ENCODE measurements at places on chromosomes 3 and 15.

DNA sequence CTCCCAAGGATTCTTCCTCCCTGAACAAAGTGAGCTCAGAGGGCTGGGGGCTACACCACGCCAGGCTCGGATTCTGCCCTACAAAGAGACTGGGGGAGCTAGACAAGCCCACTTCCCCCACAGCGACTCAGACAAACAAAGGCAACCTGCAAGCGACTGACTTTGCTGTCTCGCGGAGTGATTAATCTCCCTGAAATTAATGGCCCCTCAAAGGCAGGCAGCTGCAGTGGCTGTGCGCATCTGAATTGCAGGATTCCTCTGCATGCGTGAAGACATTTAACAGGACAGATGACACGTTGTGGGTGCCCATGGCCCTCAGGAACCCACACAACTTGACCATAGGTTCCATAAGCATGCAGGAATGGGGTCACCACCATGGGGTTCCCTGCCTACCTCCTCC is 18.4 kb downstream of the CTXND1 start:
- DNase-seq: no peak

GRCh38 chr15:66306381-66306780 is 13.0 kb downstream of the DIS3L start:
- no peak for DNase-seq

- no peak for DNase-seq
These were observed 72.6 kb downstream of the ST6GAL1 start for GRCh38 chr3:187002915-187003314.

- DNase-seq: peak; percentile 69
These were observed 62.8 kb downstream of the ISG20 start for GRCh38 chr15:88701561-88702095.

DNA sequence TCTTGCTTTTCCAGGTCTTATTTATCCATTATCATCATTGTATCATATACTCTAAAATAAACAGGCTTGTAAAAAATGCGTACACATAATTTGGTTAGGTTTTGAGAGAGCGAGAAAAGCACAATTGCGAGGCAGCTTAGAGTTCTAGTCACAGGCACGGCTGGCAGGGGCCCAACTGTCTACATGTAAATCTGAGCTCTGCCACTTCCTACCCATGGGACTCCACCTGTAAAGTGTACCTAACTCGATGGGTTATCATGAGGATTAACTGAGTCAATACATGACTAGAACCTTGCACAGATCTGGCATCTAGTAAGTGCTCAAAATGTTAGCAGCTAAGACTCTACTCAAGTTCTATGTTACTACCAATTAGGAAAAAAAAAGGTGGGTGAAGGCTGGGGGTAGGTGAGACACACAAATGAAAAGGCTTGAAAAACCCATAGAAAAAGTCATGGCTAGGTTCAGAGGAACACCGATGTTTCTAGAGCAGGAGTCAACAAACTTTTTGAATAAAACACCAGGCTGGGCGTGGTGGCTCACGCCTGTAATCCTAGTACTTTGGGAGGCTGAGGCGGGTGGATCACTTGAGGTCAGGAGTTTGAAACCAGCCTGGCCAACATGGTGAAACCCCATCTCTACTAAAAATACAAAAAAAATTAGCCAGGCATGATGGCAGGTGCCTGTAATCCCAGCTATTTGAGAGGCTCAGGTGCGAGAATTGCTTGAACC is 36.2 kb downstream of the GLB1 start:
- peak; percentile 88 for DNase-seq

DNA sequence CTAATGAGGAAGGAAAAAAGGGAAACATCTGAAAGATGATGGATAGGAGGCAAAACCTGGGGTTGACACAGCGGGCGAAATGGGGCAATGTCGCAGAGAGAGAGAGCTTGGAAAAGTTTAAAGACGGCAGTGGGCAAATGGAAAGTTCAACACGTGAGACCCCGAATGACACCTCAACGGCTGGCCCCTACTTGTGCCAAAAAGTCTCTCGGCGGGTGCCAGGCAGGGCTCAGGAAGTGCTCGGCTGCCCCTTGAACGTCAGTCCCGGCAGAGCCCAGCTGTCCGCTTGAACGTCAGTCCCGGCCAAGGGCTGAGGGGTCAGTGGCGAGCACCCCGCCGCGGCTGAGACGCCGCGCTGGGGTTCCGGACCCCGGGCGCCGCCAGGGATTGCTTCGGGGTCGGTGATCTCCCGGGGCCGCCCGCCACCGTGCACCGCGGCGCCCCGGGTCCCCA is 658 bp downstream of the EOGT start:
- no peak for DNase-seq

DNA sequence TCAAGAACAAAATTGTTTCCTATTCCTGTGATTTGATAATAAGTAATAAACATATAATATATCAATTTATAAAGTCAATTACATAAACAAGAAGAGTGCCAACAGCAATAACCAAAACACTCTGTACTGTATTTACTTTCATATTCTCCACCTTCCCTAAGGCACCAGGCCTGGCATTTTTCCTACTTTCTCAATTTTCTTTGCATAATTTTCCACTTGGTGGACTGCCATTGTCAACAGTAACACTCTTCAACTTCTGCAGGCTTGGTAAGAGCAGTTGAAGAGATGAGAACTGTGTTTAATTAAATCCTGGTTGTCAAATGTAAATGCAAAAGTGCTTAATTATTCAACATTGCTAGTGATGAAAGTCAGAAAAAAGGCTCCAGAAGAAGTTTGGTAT is 229.8 kb upstream of the PLSCR5 start:
- no peak for DNase-seq

GRCh38 chr15:98755138-98755537 is 106.8 kb downstream of the IGF1R start:
- DNase-seq: no peak

GRCh38 chr3:148197061-148197460 is 500.6 kb upstream of the AGTR1 start:
- DNase-seq: no peak

DNA sequence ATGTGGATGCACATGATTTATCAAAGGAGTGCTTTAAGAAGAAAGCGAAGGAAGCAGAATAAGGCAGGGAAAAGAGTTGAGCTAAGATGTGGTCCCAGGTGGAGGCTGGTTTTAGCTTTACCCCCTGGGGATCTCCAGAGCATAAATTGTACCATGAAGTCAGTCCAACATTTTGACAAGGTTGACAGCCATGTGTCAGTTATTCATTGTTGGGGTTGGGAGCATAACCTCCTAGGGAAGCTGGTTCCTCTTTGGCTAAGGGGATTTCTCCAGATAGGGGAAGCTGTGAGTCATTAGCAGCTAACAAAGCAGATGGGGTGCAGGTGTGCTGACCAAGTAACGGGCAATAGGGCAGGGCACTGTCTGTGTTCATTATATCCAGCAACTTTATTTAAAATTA is 123.7 kb upstream of the IGSF10 start:
- no peak for DNase-seq

DNA sequence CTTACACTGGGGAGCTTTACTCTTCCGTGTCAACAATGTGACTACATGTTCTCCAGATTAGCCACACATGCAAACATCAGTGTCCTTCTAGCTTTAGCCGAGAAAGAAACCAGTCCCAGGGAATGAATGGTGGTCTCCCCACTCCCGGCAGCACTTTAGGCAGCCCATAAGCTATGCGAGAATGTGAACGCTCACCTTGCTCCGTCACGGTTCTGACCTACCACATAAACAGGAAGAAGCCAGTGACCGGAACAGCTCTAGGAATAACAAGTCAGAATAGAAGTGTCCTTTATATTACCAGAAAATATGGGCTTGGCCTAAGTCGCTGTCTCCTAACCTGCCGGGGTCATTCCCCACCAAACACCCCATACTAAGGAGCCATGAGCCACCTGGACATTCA is 98.0 kb upstream of the ABHD17C start:
- no peak for DNase-seq

GRCh38 chr15:101121511-101122090 is 130.2 kb downstream of the CHSY1 start:
- DNase-seq: no peak

DNA sequence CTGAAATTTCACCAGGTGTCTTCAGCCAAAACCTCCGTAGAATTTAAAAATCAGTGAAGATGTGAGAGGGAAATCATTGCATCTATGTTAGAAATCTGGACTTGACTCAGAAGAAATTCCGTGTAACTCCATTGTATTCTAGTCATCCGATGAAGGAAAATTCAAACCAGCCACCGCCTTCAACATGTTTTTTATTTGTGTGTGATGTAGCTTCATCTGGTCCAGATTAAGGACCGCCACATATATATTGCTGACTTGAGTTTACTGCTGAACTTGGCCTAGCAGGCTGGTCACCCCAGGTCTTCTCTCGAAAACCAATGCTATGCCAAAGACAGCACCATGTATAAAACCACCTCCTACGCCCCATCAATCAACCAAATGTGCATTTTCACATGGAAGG is 120.9 kb downstream of the FOXP1 start:
- DNase-seq: no peak

DNA sequence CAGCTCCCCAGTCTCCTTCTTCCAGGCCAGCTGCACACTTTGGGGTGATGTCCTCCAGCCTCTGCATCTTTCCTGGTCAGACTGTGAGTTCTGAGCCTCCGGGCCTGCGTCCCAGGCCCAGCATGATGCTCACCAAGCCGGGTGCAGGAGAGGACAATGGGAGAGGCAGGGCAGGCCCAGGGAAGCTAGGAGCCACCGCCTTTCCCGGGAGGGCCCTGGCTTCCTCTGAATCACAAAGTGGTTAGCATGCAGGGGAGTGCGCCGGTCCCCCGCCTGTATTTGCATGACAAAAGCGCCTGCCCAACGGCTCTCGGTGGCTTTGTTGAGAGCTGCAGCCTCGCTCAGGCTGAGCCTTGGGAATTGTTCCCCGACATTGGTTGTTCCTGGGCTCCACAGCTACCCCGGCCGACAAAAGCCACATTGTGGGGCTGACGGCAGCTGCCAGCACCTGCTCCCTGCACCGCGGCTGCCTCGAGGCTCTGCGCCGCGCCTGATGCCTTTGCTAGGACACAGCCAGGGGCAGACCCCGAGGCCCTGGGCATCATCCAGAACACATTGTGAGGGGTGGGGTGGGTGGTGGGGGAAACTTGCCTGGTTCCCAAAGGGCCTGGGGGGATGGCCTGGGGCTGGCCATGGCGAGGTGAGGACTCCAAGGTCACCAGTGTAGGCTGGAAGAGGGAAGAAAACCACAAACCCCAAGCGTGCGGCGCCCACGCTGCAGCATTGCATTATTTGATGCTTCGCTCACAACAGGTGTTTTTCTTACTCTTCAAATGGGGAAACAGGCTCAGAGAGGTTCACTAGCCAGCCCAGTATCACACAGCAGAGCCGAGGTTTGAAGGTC is 20.0 kb upstream of the KLF13 start:
- DNase-seq: no peak

DNA sequence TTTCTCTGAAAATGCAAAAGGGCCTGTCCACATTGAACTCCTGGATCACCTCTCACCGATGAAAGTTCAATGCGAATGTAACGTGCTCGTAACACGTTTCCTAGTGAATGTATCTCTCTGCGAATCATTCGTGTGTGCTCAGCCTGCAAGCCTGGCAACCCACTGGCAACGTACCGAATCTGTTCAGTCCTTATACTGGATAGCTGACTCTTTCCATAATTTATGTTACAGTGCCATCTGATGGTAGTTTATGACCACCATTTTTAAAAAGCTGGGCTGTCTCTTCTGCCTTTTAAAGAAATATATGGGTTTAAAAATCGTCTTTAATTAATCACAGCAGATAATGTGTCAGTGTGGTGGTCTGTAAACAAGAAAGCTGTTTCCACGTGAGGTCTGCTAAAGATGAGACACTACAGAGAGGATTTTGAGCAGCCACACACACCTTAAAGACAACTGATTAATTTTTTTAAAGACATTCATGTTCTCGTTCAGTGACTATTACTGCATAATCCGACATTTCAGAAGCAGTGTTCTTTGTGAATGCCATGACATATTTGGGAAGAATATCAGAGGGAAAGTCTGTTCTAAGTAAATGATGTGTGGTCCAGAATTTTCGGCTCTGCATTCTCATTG is 69.4 kb upstream of the FOXP1 start:
- DNase-seq: no peak

GRCh38 chr15:58066042-58066867 is 744 bp upstream of the ALDH1A2 start:
- peak; percentile 78 for DNase-seq

DNA sequence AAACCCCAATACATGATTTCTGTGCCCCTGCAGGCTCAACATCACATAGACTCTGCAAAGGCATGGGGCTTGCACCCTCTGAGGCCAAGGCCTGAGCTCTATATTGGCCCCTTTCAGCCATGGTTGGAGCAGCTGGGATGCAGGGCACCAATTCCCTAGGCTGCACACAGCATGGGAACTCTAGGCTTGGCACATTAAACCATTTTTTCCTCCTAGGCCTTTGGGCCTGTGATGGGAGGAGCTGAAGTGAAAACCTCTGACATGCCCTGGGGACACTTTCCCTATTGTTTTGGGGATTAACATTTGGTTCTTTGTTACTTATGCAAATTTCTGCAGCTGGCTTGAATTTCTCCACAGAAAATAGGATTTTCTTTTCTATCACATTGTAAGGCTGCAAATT is 1629.5 kb downstream of the OTOL1 start:
- DNase-seq: no peak

DNA sequence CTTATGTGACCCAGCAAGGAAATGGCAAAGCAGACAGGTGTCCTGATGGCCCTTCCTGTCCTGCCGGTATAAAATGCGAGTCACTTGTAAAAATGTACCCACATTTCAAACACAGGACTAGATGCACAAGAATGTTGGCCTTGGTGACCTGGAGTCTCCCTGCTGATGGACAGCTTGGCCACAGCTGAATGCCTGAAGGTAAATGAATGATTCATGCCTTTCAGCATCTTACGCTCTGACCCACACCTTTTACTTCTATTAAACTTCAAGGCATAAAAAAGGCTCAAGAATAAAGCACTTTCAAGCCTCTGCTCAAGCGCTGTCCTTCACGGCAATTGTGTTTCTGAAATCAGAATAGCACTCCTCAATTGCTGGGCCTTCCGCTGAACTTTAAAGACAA is 228.0 kb upstream of the SLCO3A1 start:
- no peak for DNase-seq

GRCh38 chr3:156547637-156548036 is 7.3 kb downstream of the SSR3 start:
- DNase-seq: no peak

DNA sequence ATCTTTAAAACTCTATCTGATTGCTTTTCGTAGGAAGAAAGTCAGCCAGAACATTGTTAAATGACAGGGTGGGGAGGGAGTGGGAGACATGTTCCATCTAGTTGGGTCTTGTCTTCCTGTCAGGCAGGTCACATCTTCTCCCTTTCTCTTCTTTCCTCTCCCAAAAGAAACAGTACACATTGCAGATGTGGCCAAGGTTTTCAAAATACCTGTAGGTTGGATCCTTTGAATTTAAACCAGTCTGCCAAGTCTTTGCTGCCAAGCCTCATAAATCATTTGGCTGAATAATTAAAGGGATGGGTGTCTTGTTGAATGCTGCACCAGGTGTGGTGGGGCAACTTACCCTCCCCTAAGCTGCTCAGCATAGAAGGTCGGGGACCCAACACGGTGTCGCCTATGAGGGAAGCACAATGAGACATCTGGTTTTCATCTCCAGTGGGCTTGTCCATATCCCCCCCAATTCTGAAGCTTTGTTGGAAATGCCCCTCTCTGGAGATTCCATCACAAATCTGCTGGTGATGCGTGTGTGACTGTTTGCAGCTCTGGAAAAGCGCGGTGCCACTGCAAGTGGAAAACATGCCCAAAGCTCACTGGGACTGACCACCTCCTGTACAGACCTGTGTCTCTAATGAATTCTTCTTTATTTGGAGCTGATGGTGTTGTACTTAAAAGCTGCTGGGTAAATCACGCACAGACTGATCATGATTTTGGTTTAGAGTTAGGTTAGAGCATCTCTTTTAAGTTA is 112.6 kb downstream of the FILIP1L start:
- DNase-seq: no peak

- no peak for DNase-seq
These were observed 36.1 kb upstream of the ARHGEF26 start for GRCh38 chr3:154085071-154085470.
